Uterus (tissue), 4 donors: ENCODE measurements at places on chromosomes 12 and 14.

DNA sequence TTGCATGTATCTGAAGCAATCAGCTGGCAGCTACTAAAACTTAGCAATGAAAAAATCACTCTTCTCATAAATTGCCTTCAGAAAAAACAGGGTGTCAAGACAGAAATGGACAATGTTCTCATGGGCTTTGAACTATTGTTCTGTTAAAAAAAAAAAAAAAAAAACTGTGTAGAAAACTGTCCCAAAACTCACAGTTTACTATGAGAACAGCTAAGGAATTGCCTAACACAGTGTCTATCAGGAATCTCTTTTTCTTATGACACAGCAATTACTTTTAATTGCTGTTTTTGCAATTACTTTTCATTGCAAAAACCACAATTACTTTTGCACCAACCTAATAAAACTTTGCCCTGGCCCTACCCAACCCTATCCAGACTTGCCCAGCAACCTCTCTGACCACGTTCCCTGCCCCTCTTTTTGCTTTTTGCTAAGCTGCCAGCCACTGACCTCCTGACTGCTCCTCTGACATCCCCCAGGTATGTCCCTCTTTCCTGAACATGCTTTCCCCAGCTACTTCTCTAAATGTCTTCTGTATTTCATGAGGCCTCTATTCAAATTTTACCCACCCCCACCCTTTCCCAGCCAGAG is 68.0 kb upstream of the SLCO1C1 start:
- H3K36me3 ChIP-seq: no peaks in the 10 kb centered on the region
- no peak overlapping the region for H3K4me3 ChIP-seq
- H3K4me1 ChIP-seq: no peaks in the 10 kb centered on the region
- no peaks in the 10 kb centered on the region for H3K27me3 ChIP-seq

DNA sequence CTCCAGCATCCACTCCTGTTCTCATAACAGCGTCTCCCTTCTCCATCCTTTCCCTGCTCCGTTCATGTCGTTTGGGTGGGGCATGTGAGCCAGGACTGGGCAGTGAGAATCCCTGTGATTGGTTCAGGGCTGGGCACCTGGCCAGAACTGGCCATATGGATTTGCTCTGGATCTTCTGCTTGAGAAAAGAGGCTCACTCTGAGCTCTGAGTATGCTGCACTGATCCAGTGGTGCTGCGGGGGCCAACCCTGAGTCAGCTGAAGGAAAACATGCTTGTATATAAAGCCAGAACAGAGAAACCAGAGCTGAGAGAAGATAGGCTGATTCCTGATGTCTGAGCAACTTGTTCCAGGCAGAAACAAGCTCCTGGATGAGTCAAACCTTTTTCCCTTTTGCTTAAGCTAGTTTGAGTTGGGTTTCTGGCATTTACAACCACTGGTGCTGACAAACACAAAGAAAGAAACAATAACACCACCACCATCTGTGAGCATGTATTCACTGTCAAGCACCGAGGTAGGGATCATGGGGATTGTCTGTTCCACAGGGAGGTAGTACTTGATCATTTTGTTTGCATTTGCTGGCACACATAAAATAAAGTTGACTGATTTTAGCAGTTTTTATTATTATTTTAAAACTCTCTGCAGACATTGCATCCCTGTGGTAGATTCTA is 14.0 kb upstream of the HPD start:
- peak; percentile 64 for DNase-seq
- H3K36me3 ChIP-seq: no peaks in the 10 kb centered on the region
- no peaks in the 10 kb centered on the region for H3K4me1 ChIP-seq
- no peak overlapping the region for H3K4me3 ChIP-seq

DNA sequence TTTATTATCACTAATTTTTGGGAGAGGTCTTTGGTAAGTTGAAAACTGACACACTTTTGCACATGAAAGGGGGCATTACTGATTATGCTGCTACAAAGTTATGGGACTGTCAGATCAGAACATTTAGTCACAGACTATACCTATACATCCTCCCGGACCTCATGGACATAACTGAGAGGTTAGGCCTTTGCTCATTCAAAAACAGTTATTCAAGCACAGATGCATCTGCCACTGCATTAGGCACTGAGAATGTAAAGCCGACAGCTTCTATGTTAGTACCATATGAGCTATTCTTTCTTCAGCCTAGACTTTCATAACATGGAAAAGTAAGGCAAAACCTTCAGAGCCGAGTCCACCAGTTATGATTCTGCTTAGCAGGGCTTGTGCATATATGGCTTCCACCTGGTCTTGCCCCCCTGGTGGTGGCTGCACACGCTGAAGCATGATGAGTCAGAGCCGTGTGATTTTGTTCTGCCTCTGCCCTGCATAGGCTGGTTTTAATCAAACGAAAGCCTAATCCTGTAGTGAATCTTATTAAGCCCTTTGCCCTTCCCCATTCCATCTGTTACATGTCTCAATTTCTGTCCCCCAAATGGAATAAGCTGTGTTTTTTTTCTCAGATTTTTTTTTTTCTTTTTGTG is 21.8 kb upstream of the RNU6-8 start:
- no peak overlapping the region for H3K4me3 ChIP-seq
- peak overlapping the region; percentile 60 for H3K27ac ChIP-seq
- DNase-seq: peak; percentile 41

- H3K4me3 ChIP-seq: no peak overlapping the region
- no peaks in the 10 kb centered on the region for H3K4me1 ChIP-seq
- no peak for DNase-seq
- H3K27me3 ChIP-seq: no peaks in the 10 kb centered on the region
- H3K27ac ChIP-seq: no peak overlapping the region
Observed at GRCh38 chr14:74418031-74418430, 8.0 kb downstream of the SYNDIG1L start.

DNA sequence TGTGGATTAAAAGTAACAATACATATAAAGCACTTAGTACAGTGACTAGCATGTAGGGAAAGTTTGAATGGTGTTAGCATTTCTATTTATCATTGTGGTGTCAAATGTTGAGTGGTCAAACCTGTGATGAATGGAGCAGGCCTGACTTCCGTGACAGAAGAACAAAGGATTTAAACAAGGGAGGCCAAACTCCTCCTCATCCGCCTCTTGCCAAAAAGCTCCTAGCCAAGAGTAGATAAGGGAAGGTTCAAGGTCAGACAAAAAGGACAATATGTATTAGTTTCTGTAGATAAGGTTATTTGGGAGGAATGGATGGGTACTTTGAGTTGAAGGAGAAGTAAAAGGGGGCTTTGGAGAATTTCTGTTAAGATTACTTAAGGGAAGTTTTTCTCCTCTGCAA is 6.5 kb downstream of the RNASE7 start:
- DNase-seq: no peak
- no peaks in the 10 kb centered on the region for H3K4me1 ChIP-seq
- H3K27ac ChIP-seq: no peak overlapping the region
- H3K4me3 ChIP-seq: no peak overlapping the region

DNA sequence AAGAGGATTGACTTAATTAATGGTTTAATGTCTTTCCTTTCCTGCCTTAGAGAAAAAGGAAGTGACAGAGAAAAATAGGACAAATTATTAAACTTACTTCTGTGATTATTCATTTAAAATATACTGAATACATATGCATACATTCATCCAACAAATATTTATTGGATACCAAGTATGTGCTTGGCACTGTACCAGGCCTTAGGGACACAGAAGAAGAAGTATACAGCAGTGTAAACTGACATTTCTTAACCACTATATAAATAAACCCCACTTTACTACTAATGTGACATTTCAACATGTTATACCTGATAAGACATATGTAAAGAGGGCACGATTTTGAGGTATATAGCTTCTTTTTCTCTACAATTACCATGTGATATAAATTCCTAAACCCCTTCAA is 53.6 kb downstream of the ERO1A start:
- no peaks in the 10 kb centered on the region for H3K36me3 ChIP-seq
- H3K4me3 ChIP-seq: no peak overlapping the region
- H3K27ac ChIP-seq: no peak overlapping the region
- no peak for DNase-seq
- H3K27me3 ChIP-seq: no peaks in the 10 kb centered on the region

DNA sequence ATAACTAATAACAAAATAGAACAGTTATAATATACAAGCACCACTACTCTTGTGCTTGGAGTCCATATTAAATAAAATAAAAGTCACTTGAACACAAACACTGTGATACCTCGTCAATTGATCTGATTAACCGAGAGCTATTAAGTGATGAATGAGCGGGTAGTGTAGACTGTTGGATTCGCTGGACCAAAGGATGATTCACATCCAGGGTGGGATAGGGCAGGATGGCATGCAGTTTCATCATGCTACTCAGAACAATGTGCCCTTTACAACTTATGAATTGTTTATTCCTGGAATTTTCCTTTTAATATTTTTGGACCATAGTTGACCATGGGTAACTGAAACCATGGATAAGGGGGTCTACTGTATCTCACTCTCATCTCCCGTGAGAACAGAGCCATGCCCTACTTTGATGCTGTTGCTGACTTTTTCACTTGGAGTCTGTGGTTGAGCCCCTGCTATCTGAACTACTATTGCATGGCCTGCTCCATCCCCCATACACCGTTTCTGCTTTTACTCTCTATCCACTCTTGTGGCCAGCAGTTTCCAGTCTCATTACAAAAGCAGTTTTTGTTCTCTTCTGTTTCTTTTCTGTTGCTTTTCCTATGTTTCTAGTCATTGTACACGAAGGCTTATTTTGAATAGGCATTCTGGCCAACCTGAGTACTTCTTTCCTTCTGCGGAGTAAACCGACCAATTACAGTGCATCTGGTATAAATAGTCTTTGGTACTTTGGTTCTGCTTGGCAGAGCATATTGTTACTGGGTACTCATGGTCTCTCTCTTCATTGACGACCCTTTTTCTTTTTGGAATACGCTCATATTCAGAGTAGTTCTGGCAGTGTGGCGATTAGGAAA is 12.2 kb downstream of the TMTC2 start:
- H3K4me3 ChIP-seq: no peak overlapping the region
- DNase-seq: no peak
- no peaks in the 10 kb centered on the region for H3K27me3 ChIP-seq

- H3K27ac ChIP-seq: no peak overlapping the region
- no peaks in the 10 kb centered on the region for H3K36me3 ChIP-seq
- no peaks in the 10 kb centered on the region for H3K27me3 ChIP-seq
Observed at GRCh38 chr14:52472728-52473127, 79.6 kb downstream of the TXNDC16 start.

GRCh38 chr12:106585105-106585520 is 2.3 kb downstream of the RFX4 start:
- DNase-seq: no peak
- peaks cover 67% of the 10 kb centered on the region for H3K27me3 ChIP-seq
- H3K4me3 ChIP-seq: no peak overlapping the region
- no peak overlapping the region for H3K27ac ChIP-seq
- H3K4me1 ChIP-seq: peaks cover 44% of the 10 kb centered on the region

DNA sequence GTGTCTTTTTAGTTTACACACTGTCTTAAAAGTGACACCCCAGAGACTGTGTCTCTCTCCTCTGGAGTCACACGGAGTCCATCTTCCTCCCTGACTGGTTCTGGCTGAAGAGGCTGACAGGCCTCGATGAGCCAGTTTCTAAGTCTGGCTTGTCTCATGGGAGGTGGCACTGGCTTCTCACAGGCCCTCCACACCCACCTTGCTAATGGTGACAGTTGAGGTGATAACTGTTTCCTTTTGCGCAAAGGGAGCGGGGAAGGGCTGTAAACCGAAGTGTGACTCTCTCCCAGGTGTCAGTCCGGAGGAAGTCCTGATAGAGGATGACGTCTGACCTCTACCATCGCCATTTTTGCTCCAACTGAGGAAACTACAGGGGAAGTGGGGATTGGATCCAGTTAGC is 30.2 kb downstream of the KCTD10 start:
- no peak overlapping the region for H3K4me3 ChIP-seq
- DNase-seq: no peak
- H3K36me3 ChIP-seq: no peaks in the 10 kb centered on the region
- no peak overlapping the region for H3K27ac ChIP-seq
- H3K27me3 ChIP-seq: no peaks in the 10 kb centered on the region
- H3K4me1 ChIP-seq: no peaks in the 10 kb centered on the region

GRCh38 chr14:70282666-70283065 is 76.8 kb downstream of the COX16 start:
- no peaks in the 10 kb centered on the region for H3K4me1 ChIP-seq
- no peaks in the 10 kb centered on the region for H3K36me3 ChIP-seq
- no peak overlapping the region for H3K4me3 ChIP-seq
- H3K27ac ChIP-seq: no peak overlapping the region
- no peak for DNase-seq

GRCh38 chr14:22551605-22551997 is 37.4 kb downstream of the DAD1 start:
- no peak overlapping the region for H3K27ac ChIP-seq
- H3K4me1 ChIP-seq: no peaks in the 10 kb centered on the region
- no peak for DNase-seq
- no peaks in the 10 kb centered on the region for H3K27me3 ChIP-seq
- no peak overlapping the region for H3K4me3 ChIP-seq
- no peaks in the 10 kb centered on the region for H3K36me3 ChIP-seq

DNA sequence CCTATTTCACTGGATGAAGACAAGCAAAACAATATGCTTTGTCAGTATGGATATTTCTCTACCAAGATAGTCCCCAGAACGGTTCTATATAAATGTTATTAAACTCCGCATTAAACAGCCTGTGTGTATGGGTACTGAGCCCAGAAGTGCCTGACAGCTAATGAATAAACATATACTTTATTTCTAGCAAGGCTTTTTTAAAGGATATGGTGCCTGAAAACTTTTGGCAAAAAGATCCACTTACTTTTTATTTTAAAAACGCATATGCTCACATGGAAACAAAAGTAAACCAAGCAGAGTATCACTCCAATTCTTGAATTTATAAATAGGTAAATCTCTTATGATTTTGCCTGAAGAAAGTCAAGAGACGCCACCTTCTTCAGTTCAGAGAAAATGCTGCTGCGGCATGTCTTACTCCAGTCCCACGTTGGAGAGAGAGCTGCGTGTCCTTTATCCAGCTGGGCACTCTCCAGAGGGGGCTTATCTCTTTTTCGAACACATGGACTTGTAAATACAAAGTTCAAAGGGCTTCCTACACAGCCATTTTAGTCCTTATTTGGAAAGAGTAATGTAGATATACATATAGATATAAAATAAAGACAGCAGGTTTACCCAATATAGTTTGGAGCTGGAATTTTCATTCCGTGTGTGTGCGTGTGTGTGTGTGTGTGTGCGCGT is 264.2 kb downstream of the ADAMTS20 start:
- no peak for DNase-seq
- no peak overlapping the region for H3K27ac ChIP-seq
- no peaks in the 10 kb centered on the region for H3K36me3 ChIP-seq
- peaks cover 5% of the 10 kb centered on the region for H3K4me1 ChIP-seq
- H3K4me3 ChIP-seq: no peak overlapping the region

DNA sequence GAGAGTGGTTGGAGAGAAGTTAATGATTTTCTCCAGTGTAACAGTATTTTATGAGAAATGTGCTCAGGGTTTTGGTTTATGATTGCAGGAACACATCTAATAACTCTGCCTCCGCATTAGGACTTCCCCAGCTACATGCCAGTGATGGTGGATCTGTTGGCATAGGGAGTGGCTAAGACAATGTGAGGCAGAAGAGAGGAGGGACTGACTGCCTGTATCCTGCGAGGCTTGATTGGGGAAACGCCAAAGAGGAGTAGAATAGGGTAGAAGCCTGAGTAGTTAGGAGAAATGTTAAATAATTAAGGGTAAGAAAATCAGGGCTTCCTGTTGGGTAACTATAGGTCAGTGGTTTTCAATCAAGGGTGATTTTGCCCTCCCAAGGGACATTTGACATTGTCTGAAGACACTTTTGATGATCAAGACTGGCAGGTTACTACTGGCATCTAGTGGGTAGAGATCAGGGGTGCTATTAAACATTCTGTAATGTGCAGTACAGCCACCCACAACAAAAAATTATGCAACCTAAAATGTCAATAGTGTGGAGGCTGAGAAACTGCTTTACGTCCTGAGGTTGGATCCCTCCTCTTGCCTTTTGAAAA is 12.8 kb downstream of the TDG start:
- H3K4me1 ChIP-seq: no peaks in the 10 kb centered on the region
- no peak overlapping the region for H3K27ac ChIP-seq
- H3K36me3 ChIP-seq: no peaks in the 10 kb centered on the region
- H3K4me3 ChIP-seq: no peak overlapping the region
- H3K27me3 ChIP-seq: no peaks in the 10 kb centered on the region
- DNase-seq: no peak
